Omental fat pad (tissue), 4 donors: ENCODE measurements at places on chromosomes 2 and 18. TPM values are rescaled to one million over a fixed set of nuclear protein-coding genes. Genes with fewer than 3 reads are reported as not detected.

SPP2 gene
- not detected for total RNA-seq

HOXD13 gene
- total RNA-seq, result not detected

UPP2 gene
- not detected for total RNA-seq

MALL gene
- total RNA-seq, result 17.0 TPM

ALKAL2 gene
- 16.0 TPM for total RNA-seq

LAMA3 gene
- 16.9 TPM for total RNA-seq

CCDC68 gene
- total RNA-seq, result 8.0 TPM

CRACDL gene
- total RNA-seq, result 5.7 TPM

MAIP1 gene
- 21.7 TPM for total RNA-seq
